ENCODE measurements at places on chromosomes 4 and X.

GRCh38 chrX:134654398-134655012 is 3.8 kb downstream of the PLAC1 start:
- no peak for DNase-seq

DNA sequence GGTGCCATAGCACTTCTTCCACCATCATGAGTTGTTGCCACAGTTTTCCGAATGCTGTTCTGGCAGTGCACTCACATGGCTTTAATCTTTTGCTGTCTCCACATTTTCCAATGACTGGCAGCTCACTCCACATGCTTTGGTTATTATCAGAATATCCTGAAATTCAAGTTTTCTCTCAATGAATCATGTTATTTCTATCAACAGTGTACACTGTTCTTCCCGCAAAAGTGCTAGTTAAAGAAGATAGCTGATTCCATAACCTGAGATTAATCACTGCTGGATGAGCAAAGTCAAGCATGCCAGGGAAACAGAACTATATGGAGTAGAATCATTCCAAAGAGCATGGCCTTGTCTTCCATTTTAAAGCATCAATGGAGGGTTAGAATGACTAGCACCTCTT is 14.6 kb upstream of the IL13RA2 start:
- no peak for DNase-seq

DNA sequence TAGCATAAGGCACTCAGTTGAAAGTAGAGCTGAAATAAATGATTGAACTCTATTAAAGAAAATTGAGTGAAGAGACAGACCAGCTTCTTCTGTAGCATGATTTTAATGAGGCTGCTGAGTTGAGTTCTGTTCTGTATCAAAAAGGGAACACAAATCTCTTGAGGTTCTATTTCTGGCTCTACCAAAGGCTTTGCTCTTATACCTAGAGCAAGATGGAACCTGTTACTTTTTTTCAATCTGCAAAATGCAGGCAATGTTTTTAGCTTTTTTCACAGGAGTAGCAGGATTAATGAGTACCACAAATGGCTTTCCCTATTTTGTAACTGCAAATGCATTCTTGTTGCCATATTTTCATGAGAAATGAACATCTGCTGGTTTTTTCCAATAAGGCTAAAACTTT is 4.2 kb upstream of the ERVMER34-1 start:
- DNase-seq, result no peak

GRCh38 chr4:175070444-175070843 is 152.3 kb downstream of the ADAM29 start:
- DNase-seq, result no peak

- DNase-seq, result no peak
These were observed 125.8 kb upstream of the SLC7A11 start for GRCh38 chr4:138367942-138368341.

GRCh38 chr4:141614878-141615586 is 21.4 kb upstream of the IL15 start:
- DNase-seq, result no peak

DNA sequence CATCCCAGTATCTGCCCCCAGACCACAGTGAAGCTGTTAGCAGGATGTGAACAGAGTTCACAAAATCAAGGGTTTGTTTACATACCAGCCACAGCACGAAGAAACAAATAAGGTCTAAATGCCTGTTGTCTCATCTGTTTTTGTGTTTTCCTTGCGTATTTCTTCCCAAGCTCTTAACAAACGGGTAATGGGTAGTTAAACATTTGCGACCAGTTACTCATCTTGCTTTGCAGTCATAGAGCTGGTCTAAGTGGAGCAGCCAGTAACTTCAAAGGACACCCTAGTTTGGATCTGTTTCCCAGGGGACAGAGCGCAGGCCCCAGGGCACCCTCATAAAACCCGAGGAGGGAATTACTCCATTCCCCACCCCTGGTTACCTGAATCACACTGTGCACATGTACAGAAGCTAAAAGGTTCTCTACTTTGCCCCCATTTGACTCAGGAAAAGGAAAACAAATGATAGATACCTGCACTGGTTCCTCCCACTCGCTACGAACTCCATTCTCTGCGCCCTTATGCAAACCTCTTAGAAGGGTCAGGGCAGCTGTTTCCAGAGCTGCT is 68.8 kb downstream of the MAML3 start:
- DNase-seq, result no peak

GRCh38 chrX:21606002-21606401 is 52.1 kb downstream of the KLHL34 start:
- DNase-seq, result no peak

DNA sequence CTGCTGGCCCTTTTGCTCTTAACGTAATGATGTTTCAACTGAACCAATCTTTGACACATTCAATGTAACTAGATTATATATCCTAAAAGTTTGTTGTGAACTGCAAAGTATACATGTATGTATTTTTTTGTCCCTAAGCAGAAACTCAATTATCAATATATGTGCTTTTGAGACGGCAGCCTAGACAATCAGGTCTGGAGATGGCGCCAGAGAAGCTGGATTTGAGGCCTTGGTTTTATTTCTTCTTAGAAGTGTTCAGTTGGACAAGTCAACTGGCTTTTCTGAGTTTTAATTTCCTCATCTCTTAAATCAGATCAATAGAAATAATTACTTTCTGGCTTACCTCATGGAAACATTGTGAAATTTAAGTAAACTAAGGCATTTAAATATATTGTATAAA is 62.5 kb downstream of the DCAF8L1 start:
- DNase-seq, result peak; percentile 75
